ENCODE measurements at places on chromosomes 1 and 21. TPM values are rescaled to one million over a fixed set of nuclear protein-coding genes. Genes with fewer than 3 reads are reported as not detected.

ALDH4A1 gene
- total RNA-seq, result 9.9 TPM

CRNN gene
- total RNA-seq, result not detected

PDE4B gene
- total RNA-seq, result 34.4 TPM

ESPN gene
- total RNA-seq, result not detected

AUNIP gene
- 0.30 TPM for total RNA-seq

CYP4X1 gene
- 1.2 TPM for total RNA-seq

ANGPTL1 gene
- 16.4 TPM for total RNA-seq

DYNLT5 gene
- 0.65 TPM for total RNA-seq

AADACL3 gene
- not detected for total RNA-seq

FAM131C gene
- total RNA-seq, result 0.85 TPM

GPATCH2 gene
- total RNA-seq, result 14.8 TPM

PLA2G5 gene
- total RNA-seq, result 0.52 TPM

BSND gene
- total RNA-seq, result not detected

RUNX3 gene
- total RNA-seq, result 0.36 TPM

HPCA gene
- total RNA-seq, result not detected

INSRR gene
- total RNA-seq, result under 0.01 TPM

RABIF gene
- total RNA-seq, result 4.9 TPM

SLAMF9 gene
- 0.59 TPM for total RNA-seq

MTFR1L gene
- total RNA-seq, result 45.1 TPM

CRP gene
- not detected for total RNA-seq

WNT3A gene
- not detected for total RNA-seq

PBX1 gene
- total RNA-seq, result 39.3 TPM

TOMM20 gene
- total RNA-seq, result 90.8 TPM

DENND2D gene
- total RNA-seq, result 3.7 TPM

MAP1LC3C gene
- total RNA-seq, result 0.13 TPM

PIGR gene
- not detected for total RNA-seq

KCNE2 gene
- not detected for total RNA-seq

SYT11 gene
- 88.3 TPM for total RNA-seq

AGO4 gene
- 22.9 TPM for total RNA-seq

S100A4 gene
- 41.0 TPM for total RNA-seq
